B cell (primary cell): ENCODE measurements at places on chromosomes 16 and 17. TPM values are rescaled to one million over a fixed set of nuclear protein-coding genes. Genes with fewer than 3 reads are reported as not detected.

Gene MTSS2
- polyA plus RNA-seq: 1.6 and 3.1 TPM in 2 replicates

Gene NOG
- 0.16 TPM in 1 of 2 replicates, not detected in the other for polyA plus RNA-seq

Gene KRTAP2-1
- not detected in 2 replicates for polyA plus RNA-seq

Gene MT1F
- 2.2 and 5.3 TPM in 2 replicates for polyA plus RNA-seq

Gene RAC3
- polyA plus RNA-seq: 1.1 and 2.0 TPM in 2 replicates

Gene ZDHHC1
- 0.58 and 0.71 TPM in 2 replicates for polyA plus RNA-seq

Gene CAPNS2
- not detected in 2 replicates for polyA plus RNA-seq

Gene SRCIN1
- polyA plus RNA-seq: 0.30 and 1.1 TPM in 2 replicates

Gene C16orf74
- 62.5 and 73.0 TPM in 2 replicates for polyA plus RNA-seq

Gene CFAP97D1
- polyA plus RNA-seq: 0.01 and 0.04 TPM in 2 replicates

Gene MYH11
- polyA plus RNA-seq: 0.16 and 0.23 TPM in 2 replicates

Gene UNC13D
- polyA plus RNA-seq: 78.2 and 101 TPM in 2 replicates

Gene ADAP2
- 8.5 and 166 TPM in 2 replicates for polyA plus RNA-seq

Gene NUDT21
- polyA plus RNA-seq: 25.0 and 27.3 TPM in 2 replicates

Gene CCL17
- not detected in 2 replicates for polyA plus RNA-seq

Gene ZNF594
- 4.9 and 5.9 TPM in 2 replicates for polyA plus RNA-seq

Gene CRYM
- polyA plus RNA-seq: 2.2 and 3.3 TPM in 2 replicates

Gene FBXO31
- 17.6 and 17.8 TPM in 2 replicates for polyA plus RNA-seq

Gene CD300E
- polyA plus RNA-seq: 0.92 and 1.4 TPM in 2 replicates

Gene CNTROB
- polyA plus RNA-seq: 23.1 and 40.7 TPM in 2 replicates

Gene SAMD14
- 0.06 and 0.13 TPM in 2 replicates for polyA plus RNA-seq

Gene CD300LB
- 0.33 and 0.39 TPM in 2 replicates for polyA plus RNA-seq

Gene HS3ST6
- not detected in 2 replicates for polyA plus RNA-seq

Gene NUP88
- polyA plus RNA-seq: 210 and 214 TPM in 2 replicates

Gene MC1R
- 15.2 and 21.5 TPM in 2 replicates for polyA plus RNA-seq

Gene SCGB1C2
- polyA plus RNA-seq: not detected in 2 replicates

Gene NLE1
- 10.4 and 16.5 TPM in 2 replicates for polyA plus RNA-seq

Gene TLCD3B
- not detected in 2 replicates for polyA plus RNA-seq

Gene SLC12A3
- polyA plus RNA-seq: 0.72 and 1.3 TPM in 2 replicates

Gene PRSS33
- polyA plus RNA-seq: not detected in 2 replicates

Gene SHCBP1
- polyA plus RNA-seq: 1.1 and 2.2 TPM in 2 replicates

Gene SPATA32
- 0.12 and 0.26 TPM in 2 replicates for polyA plus RNA-seq

Gene ZG16
- 0.06 TPM in 1 of 2 replicates, not detected in the other for polyA plus RNA-seq

Gene ZNF205
- not detected in 2 replicates for polyA plus RNA-seq

Gene TGFB1I1
- 0.16 and 1.4 TPM in 2 replicates for polyA plus RNA-seq

Gene CLEC18C
- polyA plus RNA-seq: 0.50 and 0.88 TPM in 2 replicates

Gene NAGS
- polyA plus RNA-seq: 0.42 and 0.66 TPM in 2 replicates

Gene ASPA
- not detected in 2 replicates for polyA plus RNA-seq

Gene BCL6B
- 0.12 and 0.34 TPM in 2 replicates for polyA plus RNA-seq

Gene EVPLL
- polyA plus RNA-seq: 0.06 TPM in 1 of 2 replicates, not detected in the other

Gene ADAD2
- 0.06 and 0.14 TPM in 2 replicates for polyA plus RNA-seq

Gene MYL4
- 0.16 and 0.26 TPM in 2 replicates for polyA plus RNA-seq
